Parietal lobe (tissue), 2 donors: ENCODE measurements at places on chromosomes 3 and 15. TPM values are rescaled to one million over a fixed set of nuclear protein-coding genes. Genes with fewer than 3 reads are reported as not detected.

Gene LCTL
- total RNA-seq: not detected

Gene PROK2
- 1.9 TPM for total RNA-seq

Gene TMEM266
- total RNA-seq: 3.8 TPM

Gene LYZL4
- not detected for total RNA-seq

Gene NMB
- total RNA-seq: 2.2 TPM
